Posterior cingulate gyrus (tissue), 11 donors: ENCODE measurements at places on chromosomes 7 and 10.

DNA sequence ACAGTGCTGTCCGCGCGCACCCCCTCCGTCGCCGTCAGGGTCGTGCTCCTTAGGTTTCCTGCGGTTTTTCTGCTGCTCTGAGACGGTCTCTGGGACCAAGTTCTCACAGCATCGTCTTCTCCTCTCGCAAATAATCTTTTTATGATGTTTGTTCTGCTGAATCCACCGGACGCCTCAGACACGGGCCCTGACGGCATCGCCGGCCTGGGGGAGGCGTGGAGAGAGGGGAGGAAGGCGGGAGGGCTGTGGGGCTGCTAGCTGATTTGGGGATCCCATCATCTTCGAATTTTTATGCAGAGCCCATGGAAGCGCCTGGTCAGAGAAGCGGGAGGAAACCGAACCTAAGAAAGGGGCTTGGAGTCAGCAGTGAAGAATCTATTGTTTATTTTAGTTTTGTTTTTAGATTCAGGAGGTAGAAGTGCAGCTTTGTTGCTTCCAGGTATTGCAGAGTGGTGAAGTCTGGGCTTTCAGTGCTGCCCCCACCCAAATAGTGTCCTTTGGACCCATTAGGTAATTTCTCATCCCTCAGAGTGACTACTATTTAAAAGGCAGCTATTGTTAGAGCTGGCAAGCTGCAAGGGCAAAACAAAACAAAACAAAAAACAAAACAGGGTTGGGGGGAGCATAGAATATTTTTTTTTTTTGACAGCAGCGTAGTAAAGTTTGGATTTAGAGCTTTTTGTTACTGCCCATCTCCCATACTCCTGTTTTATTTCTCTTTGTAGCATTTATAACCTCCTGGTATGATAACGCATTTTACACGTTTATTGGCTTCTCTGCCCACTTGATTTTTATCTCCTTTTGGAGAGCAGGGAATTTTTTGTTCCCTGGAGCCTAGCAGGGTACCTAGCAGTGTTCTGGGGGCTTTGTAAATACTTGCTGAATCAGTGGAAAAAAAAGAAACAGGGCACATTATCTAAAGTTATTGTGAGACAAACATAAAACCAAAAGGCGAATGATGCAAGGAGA is 92.6 kb downstream of the SPAG6 start:
- peak; percentile 20 for DNase-seq

GRCh38 chr10:28935061-28935460 is 257.7 kb downstream of the BAMBI start:
- no peak for DNase-seq

DNA sequence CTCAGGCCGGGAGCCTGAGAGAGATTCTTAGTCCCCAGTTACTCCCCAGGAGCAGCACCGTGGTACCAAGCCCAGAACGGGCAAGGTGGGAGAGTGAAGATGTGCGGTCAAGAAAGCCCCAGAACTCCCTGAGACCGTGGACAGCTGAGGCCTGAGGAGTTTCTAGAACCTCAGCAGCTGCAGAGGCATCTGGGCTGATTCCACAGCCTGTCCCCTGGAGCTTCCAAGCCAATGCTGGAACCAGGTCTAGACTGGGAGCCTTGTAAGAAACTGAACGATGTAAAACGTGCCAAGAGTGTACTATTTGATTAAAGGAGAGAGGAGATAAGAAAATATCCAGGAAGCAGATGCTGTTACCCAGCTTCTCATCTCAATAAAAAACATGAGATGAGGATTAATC is 366.3 kb downstream of the TNS3 start:
- no peak for DNase-seq

DNA sequence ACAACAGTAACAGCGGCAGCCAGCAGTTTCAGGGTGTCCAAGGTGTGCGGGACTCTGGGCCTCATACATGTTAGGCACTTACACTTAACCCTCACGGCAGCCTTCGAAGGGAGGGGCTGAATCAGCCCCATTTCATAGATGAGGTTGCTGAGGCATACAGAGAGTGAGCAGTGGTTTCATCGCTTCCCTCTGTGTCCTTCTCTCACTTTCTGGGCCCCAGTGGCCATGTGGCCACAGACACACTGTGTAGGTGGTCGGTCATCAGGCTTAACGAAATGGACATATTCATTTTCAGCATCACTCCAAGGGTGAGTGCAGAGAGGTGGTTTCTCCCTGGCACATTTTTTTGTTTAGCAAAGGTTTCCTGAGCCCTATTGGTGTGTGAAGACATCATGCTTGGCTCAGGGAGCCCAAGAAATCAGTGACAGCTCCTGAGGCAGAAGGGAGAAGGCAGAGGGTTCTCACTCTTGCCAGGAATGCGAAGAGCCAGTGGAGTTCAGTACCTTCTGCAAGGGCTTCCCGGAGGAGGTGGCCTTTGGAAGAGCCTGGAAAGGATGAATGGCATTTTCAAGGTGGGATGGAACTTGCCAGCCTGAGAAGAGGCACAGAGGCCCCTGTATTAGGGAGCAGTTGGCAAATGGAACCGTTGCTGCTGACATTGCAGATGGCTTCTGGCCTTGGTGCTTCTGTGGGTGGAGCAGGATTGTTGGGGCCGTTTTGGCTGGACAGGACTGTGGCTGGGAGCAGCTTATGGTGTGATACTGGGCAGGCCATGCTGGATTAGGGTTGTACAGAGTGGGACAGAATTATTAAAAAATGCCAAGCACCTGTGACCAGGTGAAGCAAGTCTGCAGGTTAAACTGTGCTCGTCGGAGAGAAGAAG is 61.7 kb upstream of the PPIF start:
- no peak for DNase-seq

DNA sequence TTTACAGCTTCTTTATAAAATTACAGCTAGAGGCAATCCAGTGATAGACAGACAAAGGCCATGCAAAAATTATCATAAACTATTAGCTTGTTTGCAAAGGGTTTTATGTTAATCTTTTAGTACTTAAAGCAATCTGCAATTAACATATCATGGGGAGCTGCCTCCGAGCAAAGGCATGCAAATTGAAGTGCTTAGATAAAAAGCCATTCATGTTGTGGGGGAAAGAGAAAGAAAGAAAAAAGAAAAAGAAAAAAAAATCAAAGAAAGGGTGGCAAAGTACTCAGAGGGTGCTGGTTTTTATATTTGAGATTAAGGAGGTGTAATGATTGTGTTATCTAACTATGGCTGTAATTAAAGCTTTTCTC is 799.5 kb downstream of the LRMDA start:
- DNase-seq = no peak

DNA sequence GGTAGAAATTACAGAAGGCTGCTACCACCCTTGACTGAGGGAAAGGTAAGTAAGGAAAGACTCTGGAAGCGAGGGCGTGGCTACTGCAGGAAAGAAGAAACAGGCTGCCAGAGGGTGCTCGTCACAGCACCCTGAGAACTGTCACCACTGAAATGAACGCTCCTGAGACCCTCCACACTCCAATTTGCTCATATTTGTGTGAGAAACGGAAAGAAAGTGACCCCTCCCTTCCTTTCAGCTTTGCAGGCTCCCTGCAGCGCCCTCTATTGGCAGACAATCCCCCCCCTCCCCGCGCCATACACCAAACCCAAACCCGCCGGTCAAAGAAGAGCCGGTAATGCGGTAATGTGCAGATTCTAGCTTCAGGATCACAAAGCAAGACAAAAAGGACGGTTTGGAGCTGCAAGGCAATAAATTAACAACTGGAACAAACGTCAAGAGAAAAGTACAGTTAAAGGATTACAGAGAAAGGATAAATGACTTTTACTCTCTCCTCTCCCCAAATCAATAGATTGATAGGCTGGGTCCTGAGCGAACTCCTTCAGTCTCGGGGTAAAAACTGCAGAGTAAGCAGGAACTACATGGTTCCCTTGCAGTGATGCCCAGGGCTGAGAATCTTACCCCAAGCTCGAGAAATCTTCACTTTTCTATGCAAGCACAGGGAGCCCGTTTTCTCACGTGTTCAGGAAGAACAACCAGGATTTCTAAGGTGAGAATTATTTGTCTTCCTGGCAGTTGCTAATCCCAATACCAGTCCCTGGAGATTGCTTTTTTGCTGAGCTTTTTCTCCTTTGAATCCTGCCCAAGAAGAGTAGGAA is 47.6 kb downstream of the STEAP1B start:
- peak; percentile 95 for DNase-seq

DNA sequence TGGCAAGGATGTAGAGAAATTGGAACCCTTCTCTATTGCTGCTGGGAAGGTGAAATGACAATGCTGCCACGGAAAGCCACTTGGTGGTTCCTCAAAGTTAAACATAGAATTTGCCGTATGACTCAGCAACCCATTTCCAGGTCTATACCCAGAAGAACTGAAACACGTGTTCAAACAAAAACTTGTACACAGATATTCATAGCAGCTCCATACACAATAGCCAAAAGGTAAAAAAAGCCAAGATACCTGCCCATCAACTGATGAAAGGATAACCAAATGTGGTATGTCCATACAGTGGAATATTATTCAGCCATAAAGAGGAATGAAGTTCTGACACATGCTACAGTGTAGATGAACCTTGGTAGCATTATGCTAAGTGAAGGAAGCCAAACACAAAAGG is 39.1 kb downstream of the LHPP start:
- DNase-seq = no peak

DNA sequence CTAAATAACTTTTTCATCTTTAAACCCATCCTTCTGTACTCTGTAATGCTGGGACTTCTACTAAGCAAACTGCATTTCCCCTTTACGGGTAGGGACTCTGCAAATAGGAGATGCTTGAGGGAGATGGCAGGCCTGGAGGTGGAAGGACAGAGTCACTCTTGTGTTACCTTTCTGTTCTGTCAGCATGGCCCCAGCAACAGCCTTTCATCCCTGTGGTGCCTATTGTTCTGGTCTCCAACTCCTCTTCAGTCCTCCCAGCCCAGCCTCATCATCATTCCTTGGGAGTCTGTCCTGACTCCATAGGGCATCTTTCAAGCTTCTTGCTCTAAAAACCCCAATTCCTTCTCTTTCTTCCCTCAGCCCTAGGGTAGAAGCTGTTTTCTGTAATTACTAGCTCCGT is 230.0 kb downstream of the SNX13 start:
- DNase-seq = no peak

DNA sequence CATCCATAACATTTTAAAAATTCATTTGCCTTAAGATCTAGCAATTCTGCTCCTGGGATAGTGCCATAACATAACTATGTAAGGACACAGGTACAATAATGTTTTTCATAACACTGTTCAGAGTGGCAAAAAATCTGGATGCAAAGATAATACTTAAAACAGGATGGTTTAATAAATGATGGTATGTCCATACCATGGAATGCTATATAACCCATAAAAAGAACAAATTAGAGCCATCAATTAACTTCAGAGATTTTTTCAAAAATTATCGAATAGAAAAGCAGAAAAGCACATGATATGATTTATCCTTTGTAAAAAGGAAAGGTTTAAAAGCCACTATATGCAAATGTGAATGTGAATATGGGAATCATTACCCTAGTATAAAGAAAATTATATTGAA is 193.4 kb upstream of the LRRN3 start:
- no peak for DNase-seq

- no peak for DNase-seq
These were observed 28.4 kb upstream of the PTER start for GRCh38 chr10:16408379-16408778.
